ENCODE measurements at places on chromosomes 7 and 10.
A peak's percentile ranks its signal among the peaks of the same experiment; 100 is the strongest.

GRCh38 chr7:143444063-143444782 lies 970 bp downstream of the TAS2R60 start:
- no peak for DNase-seq

- DNase-seq, result no peak
Measured at GRCh38 chr7:102439963-102440795, 6.8 kb downstream of the ORAI2 start.

DNA sequence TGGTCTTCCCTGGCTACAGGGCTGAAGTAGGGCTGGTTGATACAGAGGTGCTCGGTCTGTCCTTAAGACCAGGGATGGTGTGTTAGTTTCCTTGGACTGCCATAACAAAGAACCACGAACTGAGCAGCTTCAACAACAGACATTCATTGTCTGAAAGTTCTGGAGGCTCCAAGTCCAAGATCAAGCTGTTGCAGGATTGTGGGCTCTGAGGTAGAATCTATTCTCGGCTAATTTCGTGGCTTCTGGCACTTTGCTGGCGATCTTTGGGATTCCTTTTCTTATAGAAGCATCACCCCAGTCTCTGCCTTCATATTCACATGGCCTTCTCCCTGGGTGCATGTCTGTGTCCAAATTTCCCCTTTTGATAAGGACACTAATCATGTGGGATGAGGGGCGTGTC lies 112.1 kb upstream of the ITGB1 start:
- DNase-seq, result no peak

GRCh38 chr7:97845622-97846203 lies 26.5 kb downstream of the ASNS start:
- DNase-seq, result peak; percentile 35

DNA sequence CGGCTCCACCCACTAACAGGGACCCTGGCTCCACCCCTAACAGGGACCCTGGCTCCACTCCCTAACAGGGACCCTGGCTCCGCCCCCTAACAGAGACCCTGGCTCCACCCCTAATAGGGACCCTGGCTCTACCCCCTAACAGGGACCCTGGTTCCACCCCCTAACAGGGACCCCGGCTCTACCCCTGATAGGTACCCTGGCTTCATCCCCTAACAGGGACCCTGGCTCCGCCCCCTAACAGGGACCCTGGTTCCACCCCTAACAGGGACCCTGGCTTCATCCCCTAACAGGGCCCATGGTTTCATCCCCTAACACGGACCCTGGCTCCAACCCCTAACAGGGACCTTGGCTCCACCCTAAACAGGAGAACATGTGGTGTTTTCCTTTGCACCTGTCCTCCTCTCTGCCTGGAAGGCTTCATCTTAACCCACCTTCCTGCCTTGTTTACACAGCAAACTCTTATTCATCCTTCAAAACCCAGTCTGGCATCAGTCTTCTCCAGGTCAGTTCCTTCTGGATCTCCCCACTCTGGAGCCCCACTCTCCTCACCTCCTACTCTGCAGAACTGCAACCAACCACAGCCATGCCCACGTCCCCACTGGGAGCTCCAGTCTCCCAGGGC lies 58.0 kb downstream of the CHST15 start:
- DNase-seq, result no peak

DNA sequence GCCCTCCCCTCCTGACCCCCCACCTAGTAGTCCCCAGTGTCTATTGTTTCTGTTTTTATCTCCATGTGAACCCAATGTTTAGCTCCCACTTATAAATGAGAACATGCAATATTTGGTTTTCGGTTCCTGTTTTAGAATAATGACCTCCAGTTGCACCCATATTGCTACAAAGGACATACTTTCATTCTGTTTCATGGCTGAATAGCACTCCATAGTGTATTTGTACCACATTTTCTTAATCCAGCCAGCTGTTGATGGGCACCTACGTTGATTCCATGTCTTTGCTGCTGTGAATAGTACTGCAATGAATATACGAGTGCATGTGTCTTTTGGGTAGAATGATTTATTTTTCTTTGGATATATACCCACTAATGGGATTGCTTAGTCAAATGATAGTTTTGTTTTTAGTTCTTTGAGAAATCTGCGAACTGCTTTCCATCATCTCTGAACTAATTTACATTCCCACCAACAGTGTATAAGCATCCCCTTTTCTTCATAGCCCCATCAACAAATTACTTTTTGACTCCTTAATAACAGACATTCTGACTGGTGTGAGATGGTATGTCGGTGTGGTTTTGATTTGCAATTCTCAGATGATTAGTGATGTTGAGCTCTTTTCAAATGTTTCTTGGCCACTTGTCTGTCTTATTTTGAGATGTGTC lies 128.4 kb upstream of the PHYHIPL start:
- no peak for DNase-seq

DNA sequence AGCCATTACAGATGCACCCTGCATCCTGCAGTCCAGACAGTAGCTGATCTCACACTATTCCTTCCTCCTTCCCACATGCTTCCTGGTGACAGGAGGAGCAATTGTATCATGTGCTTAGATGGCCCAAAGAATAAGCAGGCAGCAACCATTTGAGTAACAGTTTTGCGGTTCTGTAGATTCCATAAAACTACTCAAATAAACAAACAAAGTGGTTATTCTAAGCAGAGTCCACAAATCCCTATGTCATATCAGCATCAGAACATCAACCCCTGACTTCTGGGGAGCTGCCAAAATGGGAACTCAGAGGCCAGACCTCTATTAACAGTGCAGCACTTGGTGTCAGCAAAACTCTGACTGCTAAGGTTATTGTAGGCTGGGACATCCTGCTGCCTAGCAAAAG lies 226.0 kb downstream of the SORCS1 start:
- DNase-seq, result no peak

GRCh38 chr7:96135241-96135640 lies 186.7 kb downstream of the SLC25A13 start:
- no peak for DNase-seq

DNA sequence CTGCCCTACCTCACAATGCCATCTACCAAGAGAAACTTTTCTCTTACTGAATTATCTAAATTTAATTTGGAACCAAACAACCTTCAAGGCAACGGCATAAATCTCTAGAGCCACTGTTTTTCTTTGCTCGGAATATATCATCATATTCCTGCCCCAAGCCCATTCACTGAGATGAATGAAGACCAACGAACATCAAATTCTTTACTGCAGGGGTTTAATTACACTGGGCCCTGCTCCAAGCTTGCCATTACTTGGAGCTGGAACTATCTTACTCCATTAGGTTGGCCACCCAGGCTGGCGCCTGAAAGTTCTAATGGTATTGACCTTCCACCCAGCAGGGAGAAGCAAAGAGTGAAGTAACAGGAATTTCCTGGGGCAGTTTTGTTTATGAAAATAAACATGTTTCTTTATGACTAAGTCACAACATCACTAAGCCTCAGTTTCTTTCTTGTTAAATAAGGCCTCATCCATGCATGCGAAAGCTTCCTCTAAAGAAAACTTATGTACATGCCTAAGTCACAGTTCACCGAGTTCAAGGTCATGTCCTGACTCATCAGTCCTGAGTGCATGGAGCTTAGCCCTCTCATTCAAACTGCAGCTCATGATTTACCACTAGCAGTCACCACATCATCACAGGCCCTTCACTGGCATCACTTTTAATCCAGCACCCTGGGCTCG lies 42.1 kb upstream of the ANAPC16 start:
- DNase-seq, result peak; percentile 60

- no peak for DNase-seq
Measured at GRCh38 chr7:28688651-28689050, 269.5 kb downstream of the TRIL start.

GRCh38 chr10:78470267-78471103 lies 436.8 kb downstream of the RPS24 start:
- DNase-seq, result no peak

GRCh38 chr10:109886037-109886780 lies 37.1 kb downstream of the XPNPEP1 start:
- no peak for DNase-seq

GRCh38 chr7:36284456-36285090 lies 105.1 kb upstream of the ANLN start:
- DNase-seq, result no peak

DNA sequence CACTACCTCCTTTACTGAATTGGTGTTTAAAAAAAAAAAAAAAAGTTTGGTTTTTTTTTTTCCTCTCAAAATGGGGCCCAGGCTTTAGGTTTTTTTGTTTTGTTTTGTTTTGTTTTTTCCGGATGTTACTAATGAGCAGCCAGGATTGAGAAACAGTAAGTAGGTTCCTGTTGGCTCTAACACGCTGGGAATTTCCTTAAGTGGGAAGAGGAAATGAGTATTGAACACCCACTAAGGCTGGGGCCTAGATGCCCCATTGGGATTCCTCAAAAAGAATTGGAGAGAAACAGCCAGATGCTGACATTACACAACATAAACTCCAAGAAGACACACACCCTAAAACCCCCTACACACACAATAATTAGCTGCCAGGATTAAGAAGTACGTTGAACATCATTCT lies 102.2 kb upstream of the NANOS1 start:
- DNase-seq, result no peak

GRCh38 chr7:20796500-20796899 lies 9.8 kb upstream of the SP8 start:
- no peak for DNase-seq

DNA sequence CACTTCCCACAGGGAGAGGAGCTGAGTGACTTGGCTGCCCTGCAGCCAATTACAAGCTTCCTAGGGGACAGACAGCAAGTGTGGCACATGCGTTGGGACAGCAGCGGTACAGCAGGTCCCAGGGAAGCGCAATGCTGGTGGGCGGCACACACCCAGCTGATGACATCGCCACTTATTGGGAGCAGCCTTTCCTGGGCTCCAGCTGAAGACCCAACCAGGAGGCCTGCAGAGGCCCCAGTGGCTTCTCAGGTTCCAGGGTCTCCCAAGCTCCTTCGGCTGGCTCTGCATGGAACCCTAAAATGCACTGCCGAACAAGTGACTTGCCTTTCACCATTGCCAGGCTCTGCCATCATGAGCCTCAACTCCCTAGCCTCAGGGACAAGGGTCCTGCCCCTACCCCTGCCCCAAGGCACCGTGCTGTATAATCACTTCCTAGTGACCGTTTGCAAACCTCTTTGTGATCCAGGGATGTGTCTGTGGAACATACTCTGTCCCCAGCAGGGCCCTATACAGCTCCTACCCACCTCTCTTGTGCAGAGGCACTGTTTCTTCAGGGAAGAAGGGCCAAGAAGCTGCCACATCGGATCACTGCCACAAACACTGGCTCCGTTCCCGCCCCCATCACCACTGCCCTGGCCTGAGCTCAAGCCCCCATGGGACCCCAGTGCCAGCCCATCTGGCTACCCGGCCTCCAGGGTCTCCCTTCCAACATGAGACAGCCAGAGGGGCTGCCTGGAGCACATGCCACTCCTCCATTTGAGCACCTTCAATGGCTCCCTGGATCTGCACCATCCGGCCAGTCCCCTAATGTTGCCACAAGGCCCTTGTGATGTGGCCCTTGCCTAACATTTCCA lies 19.3 kb upstream of the SLIT1 start:
- DNase-seq, result no peak

- DNase-seq, result no peak
Measured at GRCh38 chr10:129161150-129161549, 305.9 kb upstream of the MGMT start.

DNA sequence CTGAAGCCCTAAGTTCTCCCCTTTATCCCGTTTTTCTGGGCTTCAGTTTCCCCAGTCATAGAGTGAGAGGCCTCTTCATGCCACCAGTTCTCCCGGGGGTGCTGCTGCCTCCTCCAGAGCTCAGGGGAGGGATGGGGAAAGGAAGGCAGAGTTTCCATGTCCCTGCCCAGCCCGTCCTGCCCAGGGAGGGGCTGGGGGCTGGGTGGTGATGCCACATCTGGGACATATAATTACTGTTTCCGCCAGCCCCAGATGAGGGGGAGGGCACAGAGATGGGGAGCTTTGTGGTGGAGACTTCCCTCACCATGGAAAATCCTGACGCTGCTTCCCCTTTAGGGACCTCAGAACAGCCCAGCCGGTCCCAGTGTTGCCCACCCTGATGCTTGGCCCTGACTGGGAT lies 4.1 kb downstream of the AQP1 start:
- DNase-seq, result no peak

DNA sequence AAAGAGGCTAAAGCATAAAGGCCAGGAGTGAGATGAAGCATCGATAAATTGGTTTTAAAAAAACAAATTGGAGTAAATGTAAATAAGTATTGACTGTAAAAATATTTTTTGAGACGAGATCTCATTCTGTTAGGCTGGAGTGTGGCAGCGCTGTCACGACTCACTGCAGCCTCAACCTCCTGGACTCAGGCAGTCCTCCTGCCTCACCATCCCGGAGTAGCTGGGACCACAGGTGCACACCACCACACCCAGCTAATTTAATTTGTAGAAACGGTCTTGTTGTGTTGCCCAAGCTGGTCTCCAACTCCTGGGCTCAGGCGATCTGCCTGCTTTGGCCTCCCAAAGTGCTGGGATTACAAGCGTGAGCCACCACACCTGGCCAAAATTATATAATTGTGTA lies 17.8 kb downstream of the HNRNPA2B1 start:
- DNase-seq, result no peak

GRCh38 chr7:129370812-129371211 lies 63.4 kb upstream of the STRIP2 start:
- DNase-seq, result peak; percentile 20

DNA sequence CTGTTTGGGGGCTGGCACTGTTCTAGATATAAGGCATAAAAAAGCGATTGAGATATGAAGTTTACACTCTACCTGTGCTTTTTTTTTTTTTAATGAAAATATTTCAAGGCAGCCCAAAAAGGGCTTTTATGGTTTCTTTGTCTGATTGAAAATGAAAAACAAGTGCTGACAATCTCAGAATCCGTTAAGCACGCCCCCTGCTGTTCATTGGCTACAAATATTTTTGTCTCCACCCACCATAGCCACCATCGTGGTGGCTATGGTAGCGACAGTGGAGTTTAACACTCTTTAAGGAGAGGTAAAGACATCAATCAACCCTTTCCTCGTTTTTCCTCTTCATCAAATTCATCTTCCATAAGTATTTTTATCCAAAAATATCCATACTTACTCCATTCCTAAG lies 94.2 kb downstream of the CD36 start:
- DNase-seq, result peak; percentile 30

DNA sequence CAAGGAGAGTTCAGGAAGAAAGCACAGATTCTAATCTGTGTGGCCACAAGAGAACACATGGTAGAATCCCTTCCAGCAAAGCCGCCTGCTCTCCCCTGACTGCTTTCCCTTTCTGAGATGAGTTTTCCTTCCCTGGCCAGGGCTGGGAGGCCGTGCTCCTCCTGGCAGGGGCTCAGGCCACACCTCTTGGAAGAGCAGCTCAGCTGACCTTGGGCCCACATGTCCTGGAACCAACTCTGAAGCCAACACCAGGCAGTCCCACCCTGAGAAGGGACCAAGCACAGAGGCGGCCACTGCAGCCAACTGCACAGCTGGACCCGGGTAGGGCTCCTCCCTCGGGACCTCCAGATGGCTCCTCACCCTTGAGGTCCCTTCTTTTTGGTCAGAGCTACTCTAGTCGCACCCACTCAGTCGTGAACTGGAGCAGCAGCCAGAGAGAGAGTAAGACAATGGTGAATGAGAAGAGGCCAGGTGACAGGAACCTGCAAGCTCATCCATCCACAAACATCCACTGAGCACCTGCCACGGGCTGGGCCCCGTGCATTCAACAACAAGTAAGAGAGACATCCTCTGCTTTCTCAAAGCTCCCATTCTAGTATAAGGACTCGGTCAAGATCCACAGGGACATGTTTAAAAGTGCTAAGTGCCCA lies 40.3 kb downstream of the FAM53B start:
- no peak for DNase-seq
